Stomach (tissue), 19 donors: ENCODE measurements at places on chromosomes 3 and 15. TPM values are rescaled to one million over a fixed set of nuclear protein-coding genes. Genes with fewer than 3 reads are reported as not detected.
A peak's percentile ranks its signal among the peaks of the same experiment; 100 is the strongest.

Gene NR1I2
- 10.5 TPM for total RNA-seq

Gene CD96
- 57.2 TPM for total RNA-seq

Gene ISLR2
- total RNA-seq = 1.0 TPM

Gene GP5
- total RNA-seq = not detected

Gene TRAIP
- total RNA-seq = 2.3 TPM

- no peaks in the 10 kb centered on the region for H3K36me3 ChIP-seq
- no peaks in the 10 kb centered on the region for H3K4me1 ChIP-seq
- no peak overlapping the region for H3K4me3 ChIP-seq
- no peak overlapping the region for H3K27ac ChIP-seq
- no peak for DNase-seq
- H3K27me3 ChIP-seq = no peaks in the 10 kb centered on the region
These were observed 375.1 kb downstream of the SHQ1 start for GRCh38 chr3:72473156-72473555.

GRCh38 chr3:40211579-40211978, 97.9 kb upstream of the EIF1B start:
- no peaks in the 10 kb centered on the region for H3K4me1 ChIP-seq
- no peak for DNase-seq
- H3K36me3 ChIP-seq = no peaks in the 10 kb centered on the region
- H3K27ac ChIP-seq = no peak overlapping the region
- H3K4me3 ChIP-seq = no peak overlapping the region

- no peak for DNase-seq
- H3K4me1 ChIP-seq = no peaks in the 10 kb centered on the region
- H3K27me3 ChIP-seq = no peaks in the 10 kb centered on the region
- no peak overlapping the region for H3K4me3 ChIP-seq
- peaks cover 52% of the 10 kb centered on the region for H3K36me3 ChIP-seq
These were observed 80.9 kb downstream of the DUT start for GRCh38 chr15:48411971-48412591.

DNA sequence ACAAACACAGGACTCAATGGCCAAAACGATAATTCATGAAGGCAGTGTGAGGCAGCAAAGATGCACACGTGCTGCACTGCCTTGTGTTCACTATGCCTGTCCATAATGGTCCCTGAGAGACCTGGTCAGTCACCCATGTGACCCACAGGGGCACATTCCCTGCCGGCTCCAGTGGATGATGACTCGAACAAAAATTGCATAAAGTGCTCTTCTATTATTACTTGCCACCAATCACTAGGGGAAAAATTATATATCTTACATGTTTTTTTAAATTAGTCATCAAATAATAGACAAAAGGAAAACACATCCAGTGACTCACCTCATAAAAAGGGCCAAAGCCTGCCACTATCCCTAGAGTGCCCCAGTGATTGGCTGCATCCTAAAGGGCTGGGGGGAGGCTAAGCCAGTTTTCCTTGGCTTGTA, 47.5 kb downstream of the UBP1 start:
- peaks cover 99% of the 10 kb centered on the region for H3K36me3 ChIP-seq
- no peaks in the 10 kb centered on the region for H3K27me3 ChIP-seq

DNA sequence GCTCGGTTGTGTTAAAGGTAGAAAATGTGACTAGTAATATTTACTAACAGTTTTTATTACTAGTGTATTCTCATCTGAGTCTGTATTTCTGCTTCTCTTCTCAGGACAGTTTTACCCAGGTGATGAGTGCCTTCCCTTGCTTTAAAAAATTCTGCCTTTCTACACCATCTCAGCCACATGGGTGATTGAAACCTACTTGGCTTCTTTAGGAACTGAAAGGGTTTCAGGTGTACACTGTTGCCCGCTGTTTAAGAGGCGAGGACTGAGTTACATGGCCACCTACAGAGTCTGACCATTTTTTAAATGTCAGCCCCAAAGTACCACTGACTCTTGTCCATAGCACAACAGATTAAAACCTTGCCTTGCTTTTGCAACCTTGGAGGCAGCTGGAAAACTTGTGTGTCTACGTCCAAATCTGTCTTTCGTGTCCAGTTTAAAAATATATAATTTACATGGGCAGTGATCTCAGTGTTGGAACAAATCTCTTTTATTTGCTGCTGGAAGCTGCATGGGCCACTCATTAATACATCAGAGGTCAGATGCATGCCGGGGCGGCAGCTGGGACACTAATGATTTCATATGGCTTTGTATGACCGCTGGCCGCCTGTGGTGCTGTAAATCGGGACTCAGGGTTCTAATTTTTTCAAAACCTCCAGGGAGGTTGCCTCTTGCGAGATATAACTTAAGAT, 44.6 kb downstream of the TRIM71 start:
- H3K27ac ChIP-seq = no peak overlapping the region
- no peak for DNase-seq
- no peaks in the 10 kb centered on the region for H3K36me3 ChIP-seq
- H3K4me3 ChIP-seq = no peak overlapping the region

DNA sequence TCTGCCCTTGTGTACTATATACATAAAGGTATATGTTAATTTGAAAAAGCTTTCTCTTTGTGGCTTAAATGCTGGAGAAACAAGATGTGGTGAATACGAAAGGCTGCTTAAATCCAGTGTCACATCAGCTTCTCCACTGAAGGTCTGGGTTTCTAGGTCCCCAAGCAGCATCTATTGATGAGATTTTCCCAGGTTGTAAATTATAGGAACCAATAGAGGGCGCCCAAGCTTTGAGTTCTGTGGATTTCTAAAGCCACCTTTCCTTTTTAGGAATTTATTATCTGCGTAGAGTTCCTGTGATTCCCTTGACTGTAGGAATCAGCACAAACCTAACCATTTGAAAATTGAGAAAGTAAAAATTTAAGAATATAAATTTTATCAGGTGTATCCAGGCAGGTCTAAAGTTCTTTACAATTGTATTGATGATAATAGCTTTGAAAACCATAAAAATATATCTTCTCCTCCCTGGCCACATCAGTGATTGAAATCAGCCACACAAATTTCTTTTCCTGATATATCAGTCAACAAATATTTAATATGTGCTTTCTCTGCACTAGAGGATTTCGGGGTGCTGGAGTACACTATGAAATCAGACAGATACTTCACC, 88.3 kb upstream of the ADAMTSL3 start:
- H3K27ac ChIP-seq = no peak overlapping the region
- no peaks in the 10 kb centered on the region for H3K36me3 ChIP-seq
- no peaks in the 10 kb centered on the region for H3K27me3 ChIP-seq
- peak; percentile 63 for DNase-seq
- no peaks in the 10 kb centered on the region for H3K4me1 ChIP-seq

GRCh38 chr15:69722924-69723323, 270.3 kb downstream of the RPLP1 start:
- H3K4me3 ChIP-seq = no peak overlapping the region
- H3K4me1 ChIP-seq = no peaks in the 10 kb centered on the region
- no peaks in the 10 kb centered on the region for H3K36me3 ChIP-seq
- H3K27ac ChIP-seq = no peak overlapping the region
- no peaks in the 10 kb centered on the region for H3K27me3 ChIP-seq
- DNase-seq = no peak

- H3K27ac ChIP-seq = no peak overlapping the region
- H3K4me1 ChIP-seq = peaks cover 61% of the 10 kb centered on the region
- peak overlapping the region; percentile 80 for H3K4me3 ChIP-seq
- peak; percentile 34 for DNase-seq
These were observed 1.7 kb downstream of the SLMAP start for GRCh38 chr3:57757642-57758297.

DNA sequence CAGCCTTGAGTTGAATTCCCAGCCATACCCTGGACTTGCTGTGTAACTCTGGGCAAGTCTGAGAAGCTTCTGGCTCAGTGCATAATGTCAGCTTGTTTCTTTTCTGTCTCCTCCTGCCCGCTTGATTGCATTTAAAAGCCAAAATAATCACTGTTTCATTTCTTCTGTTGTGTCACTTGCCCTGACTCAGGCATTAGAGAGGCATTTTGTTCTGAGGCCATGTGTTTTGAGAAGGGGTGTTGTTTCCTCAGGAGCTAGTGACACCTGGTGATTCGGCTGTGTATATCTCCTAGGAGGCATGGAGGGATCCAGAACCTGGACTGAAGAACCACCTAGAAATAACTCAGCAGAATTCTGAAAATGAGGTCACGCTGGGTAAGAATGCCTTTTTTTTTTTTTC, 16.0 kb downstream of the WDR73 start:
- H3K27me3 ChIP-seq = no peaks in the 10 kb centered on the region
- peaks cover 71% of the 10 kb centered on the region for H3K36me3 ChIP-seq
- no peak overlapping the region for H3K4me3 ChIP-seq
- H3K4me1 ChIP-seq = peaks cover 10% of the 10 kb centered on the region
- no peak overlapping the region for H3K27ac ChIP-seq
- peak; percentile 46 for DNase-seq

GRCh38 chr3:60528651-60529050, 722.6 kb downstream of the FHIT start:
- no peak overlapping the region for H3K27ac ChIP-seq
- H3K4me3 ChIP-seq = no peak overlapping the region
- H3K36me3 ChIP-seq = no peaks in the 10 kb centered on the region
- no peaks in the 10 kb centered on the region for H3K27me3 ChIP-seq
- DNase-seq = no peak

GRCh38 chr15:74555192-74555591, 14.2 kb downstream of the ARID3B start:
- no peak for DNase-seq
- H3K27ac ChIP-seq = no peak overlapping the region
- peaks cover 4% of the 10 kb centered on the region for H3K36me3 ChIP-seq

DNA sequence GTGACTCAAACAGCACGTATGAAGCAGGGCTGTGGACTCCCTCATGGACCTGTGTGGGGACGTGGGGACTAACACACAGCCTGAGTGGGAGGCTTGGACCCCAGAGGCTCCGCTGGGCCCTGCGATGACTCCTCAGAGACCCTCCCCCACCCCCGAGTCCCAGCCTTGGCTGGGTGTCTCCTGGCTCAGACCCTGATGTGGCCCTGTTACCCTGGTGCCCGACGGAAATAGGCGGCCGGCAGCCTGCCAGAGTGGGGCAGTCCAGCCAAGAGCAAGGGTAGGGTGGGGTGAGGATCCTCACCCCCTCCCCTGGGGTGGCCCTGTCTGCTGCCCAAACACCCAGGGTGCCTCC, 15.3 kb downstream of the TNK2 start:
- H3K36me3 ChIP-seq = peaks cover 6% of the 10 kb centered on the region
- peaks cover 51% of the 10 kb centered on the region for H3K4me1 ChIP-seq
- peak; percentile 72 for DNase-seq
- no peaks in the 10 kb centered on the region for H3K27me3 ChIP-seq
- peak overlapping the region; percentile 32 for H3K4me3 ChIP-seq
- H3K27ac ChIP-seq = peak overlapping the region; percentile 51
